ENCODE measurements at places on chromosomes 5 and 9.

DNA sequence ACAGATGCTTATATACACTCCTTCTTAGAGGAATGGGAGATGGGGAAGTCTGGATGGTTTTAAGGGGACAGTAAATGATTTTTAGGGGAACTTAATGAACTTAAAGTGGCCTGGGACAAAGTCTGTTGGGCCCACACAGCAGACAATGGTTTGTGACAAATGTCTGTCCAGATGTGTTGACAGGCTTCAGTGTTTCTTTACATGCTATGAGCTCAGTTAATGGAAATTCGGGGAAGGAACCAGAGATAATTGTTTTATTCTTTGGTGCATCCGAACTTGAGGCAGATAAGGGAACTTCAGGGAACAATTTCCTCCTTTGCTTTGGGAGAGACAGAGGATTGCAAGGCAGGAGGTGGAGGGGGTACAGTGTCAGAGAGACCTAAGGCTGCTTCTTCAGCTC, 52.3 kb downstream of the NFIB start:
- DNase-seq: no peak

DNA sequence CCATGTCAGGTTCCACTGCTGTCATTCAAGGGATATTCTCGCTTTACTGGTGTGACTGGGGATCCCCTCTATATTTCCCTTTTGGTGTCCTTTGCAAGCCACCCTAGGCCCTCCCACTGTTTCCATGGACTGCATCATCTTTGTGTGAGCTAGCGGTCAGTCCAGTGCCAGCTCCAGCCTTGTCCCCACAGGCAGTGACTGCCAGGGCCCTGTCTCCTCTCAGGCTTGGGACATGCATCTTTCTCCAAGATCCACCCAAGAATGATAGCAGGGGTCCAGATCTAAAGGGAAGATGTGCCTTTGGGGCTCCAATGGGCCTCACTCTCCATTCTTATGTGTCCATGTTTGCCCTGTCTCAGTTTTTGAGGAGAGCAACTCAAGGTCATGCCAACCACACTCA, 37.8 kb upstream of the NXNL2 start:
- DNase-seq: no peak

DNA sequence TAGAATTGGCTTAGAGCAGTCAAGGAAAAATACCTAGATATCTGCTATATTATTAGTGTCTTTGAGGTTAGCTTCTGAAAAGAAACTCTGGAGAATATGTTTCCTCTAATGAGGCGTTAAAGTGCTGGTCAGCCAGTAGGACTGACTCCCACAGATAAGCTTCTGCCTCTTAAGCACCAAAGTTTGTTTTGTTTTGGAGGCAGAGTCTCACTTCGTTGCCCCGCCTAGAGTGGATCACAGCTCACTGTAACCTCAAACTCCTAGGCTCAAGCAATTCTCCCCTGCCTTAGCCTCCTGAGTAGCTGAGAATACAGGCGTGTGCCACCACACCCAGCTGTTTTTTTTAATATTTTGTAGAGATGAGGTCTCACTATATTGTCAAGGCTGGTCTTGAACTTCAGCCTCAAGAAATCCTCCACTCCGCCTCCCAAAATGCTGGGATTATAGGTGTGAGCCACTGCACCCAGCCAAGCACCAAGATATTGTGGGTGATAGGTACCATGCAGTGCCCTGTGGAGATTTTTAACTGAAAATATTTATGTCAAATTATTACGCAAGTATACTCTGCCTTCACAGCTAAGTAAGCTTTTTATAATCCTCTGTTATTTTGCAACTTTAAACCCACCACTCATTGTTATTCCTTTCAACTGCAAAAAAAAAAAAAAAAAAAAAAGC, 24.7 kb upstream of the TMEM171 start:
- DNase-seq: no peak

GRCh38 chr9:6068983-6069382, 53.6 kb upstream of the RANBP6 start:
- peak; percentile 23 for DNase-seq

DNA sequence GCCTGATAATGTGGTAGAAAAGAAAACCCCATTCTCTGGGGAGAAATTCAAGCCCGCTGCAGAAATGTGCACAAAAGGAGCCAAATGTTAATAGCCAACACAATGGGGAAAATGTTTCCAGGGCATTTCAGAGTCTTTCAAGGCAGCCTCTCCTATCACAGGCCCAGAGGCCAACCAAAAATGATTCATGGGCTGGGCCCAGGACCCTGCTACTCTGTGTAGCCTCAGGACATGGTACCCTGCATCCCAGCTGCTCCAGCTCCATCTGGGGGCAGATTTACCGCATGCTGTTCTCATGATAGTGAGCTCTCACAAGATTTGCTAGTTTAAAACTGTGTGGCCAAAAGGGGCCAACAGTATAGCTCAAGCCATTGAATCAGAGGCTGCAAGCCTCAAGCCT, 41.1 kb downstream of the RAPGEF6 start:
- no peak for DNase-seq

GRCh38 chr9:83538172-83538889, at the start of gene FRMD3:
FRMD3 (minus strand) TSS chr9:83538401; CDS start chr9:83538231, 170 bp downstream.
- DNase-seq: peak; percentile 43

- no peak for DNase-seq
Measured at GRCh38 chr5:162786234-162786633, 651.2 kb upstream of the CCNG1 start.

DNA sequence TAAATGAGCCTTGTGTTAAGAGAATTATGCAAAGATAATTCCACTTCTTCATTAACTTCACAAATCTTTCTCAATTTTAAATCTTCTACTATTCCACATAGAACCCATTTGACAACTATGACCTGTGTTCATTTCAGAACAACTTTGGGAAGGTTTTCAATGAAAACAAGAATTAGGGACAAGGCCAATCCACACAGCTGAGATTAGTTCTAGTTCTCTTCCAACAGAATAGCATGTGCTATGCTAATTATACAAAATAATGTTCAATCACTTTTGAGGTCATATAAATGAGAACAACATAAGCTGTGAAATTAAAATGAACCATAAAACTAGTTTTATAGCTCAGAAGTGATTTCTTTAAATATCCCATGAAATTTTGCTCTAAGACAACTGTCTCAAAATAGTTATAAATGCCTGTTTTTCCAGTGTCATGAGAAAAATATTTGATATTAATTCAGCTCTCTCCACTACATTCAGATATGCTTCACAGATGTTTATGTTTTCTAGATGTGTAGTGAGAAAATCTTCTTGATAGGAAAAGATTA, 7.2 kb upstream of the LHFPL2 start:
- no peak for DNase-seq

- no peak for DNase-seq
Measured at GRCh38 chr5:53900677-53901076, 340.2 kb downstream of the NDUFS4 start.

DNA sequence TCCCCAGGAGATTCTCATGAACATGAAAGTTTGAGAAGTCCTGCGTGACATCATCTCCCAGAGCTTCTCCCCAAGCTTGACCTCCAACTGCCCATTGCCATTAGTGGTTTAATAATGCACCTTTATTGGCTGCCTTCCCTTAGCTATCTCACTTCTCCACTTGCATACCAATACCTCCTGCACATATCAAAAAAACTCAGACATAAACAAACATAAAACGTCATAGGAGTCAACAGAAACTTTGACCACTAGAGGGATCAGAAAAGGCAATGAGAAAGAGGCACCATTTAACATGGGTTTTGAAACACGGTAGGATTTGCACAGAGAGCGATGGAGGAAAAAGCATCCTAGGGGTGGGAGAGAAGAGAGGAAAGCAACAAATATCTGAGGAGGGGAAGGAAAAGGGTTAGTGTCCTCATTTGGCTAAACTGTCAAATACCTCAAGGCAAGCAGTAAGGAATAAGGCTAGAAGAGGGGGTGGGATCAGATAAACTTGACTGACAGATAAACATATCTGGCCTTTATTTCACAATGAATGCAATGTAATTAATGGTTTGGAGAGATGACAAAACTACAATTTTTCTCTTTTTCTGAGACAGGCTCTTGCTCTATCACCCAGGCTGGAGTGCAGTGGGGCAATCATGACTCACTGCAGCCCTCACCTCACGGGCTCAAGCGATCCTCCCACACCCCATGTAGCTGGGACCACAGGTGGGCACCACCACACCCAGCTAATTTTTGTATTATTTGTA, 27.0 kb downstream of the GNAQ start:
- no peak for DNase-seq

DNA sequence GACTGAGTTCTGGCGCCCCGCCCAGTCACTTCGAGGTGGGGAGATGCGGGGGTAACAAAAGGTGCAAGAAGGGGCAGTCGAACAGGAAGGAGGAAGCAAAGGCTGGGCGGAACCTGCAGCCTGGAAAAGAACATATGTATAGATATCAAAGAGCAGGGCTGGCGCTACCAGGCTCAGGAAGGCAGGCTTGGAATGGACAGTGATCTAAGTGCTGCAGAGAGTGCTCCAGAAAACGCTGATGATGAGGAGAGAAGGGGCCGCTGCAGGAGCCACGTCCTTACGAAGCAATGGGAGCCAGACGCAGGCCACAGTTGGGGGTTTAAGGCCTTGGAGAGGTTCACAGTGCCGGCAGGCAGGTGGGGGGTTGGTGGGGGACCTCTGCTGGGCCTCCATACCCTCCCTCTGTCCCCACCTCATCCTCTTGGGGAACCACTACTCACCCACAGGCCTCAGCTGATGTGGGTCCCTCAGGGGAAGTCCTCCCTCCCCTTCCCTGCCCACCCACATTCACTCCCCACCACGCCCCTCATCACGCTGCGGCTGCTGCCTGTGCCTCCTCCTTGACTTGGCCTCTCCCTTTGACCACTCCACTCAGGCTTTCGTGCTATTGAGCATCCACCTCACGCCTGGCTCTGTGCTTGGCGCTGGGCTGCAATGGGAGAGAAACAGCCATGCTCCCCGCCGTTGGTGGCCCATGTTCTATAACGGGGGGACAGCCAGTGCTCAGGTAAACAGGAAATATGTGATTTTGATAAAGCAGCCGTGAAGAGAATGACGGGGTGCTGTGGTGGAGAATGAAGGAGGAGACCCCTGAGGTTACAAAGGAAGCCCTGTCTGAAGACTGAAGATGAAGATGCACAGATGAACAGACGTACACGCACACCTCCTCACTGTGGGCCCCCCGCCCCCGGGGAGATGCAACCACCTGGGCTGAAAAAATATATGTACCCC, 40.5 kb upstream of the RPL26L1 start:
- DNase-seq: no peak

- DNase-seq: no peak
Measured at GRCh38 chr5:153613144-153613543, 122.7 kb downstream of the GRIA1 start.

- no peak for DNase-seq
Measured at GRCh38 chr5:42858687-42859086, 47.0 kb upstream of the SELENOP start.

- DNase-seq: no peak
Measured at GRCh38 chr5:27316271-27316650, 277.9 kb upstream of the CDH9 start.

DNA sequence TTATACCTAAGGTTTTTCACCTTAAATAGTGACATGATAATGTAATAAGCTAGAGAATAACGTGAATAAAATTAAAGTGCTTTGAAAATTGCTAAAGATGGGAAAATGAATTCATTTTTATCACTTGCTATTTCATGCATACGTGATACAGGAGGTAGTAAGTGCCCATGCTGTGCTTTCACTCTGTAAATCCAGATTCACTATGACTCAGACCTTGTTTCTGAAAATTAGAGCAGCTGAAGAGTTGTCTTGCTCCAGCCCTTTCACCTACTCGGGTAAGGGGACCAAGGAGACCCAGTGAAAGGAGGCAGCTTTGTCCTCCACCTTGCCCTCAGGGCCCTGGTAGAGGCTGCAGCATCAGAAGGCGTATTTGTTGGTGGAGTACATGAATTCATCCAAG, 87.9 kb downstream of the ANKH start:
- DNase-seq: no peak

DNA sequence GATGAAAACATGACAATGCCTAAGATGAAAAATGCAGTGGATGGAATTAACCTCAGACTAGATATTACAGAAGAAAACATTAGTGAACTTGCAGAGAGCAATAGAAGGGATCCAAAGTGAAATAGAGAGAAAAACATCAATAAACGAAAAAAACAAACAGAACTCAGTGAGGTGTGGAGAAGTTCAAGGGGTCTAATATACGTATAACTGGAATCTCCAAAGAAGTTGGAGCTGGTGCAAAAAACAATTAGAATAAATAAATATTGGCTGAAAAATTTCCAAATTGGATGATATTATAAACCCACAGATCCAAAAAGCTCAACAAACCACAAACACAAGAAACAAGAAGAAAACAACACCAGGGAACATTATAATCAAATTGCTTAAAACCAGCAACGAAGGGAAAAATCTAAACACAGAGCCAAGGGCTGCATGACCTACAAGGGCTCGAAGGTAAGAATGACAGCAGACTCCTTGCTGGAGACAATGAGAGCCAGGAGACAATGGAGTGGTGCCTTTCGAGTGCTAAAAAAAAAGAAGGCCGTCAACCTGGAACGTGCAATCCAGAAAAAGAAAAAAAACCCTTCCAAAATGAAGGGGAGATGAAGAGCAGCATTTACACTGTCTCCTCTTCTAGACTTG, 11.8 kb downstream of the FAM163B start:
- no peak for DNase-seq

DNA sequence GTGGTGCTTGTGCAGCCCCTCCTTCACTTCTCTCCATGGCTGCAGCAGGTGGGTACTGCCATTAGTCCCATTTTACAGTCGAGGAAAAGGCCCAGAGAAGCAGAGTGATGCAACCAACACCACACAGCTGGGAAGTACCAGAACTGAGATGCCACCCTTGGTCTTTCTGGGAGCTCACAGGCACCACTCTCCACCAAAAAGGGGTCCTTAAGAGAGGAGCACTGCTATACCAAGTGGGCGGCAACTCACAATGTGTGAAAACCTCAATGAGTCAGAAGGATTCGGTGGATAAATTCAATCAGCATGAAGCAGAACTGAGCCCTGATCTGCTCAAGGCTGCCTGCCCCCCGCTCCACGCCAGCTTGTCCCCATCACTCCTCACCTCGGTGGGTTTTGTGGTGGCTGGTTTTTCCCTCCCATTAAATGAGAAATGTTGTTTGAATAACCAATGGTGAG, 213.7 kb downstream of the FSTL4 start:
- no peak for DNase-seq

DNA sequence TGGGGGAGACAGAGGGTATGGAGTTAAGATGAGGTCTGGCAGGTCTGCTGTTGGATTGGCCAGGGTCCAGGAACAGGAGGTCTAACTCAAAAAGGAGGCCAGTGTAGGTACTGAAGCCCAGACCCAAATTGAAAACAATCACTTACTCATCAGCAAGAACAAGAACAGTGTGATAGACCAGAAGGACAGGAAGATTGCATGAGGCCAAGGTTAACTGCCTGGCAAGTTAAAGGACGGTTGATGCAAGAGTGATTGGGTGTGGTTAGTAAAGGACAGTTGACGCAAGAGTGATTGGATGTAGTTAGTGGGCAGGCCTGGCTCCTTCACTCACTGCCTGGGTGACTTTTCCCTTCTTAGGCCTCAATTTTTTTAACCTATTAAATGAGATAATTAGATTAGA, 132.6 kb downstream of the PDZD2 start:
- no peak for DNase-seq

- no peak for DNase-seq
Measured at GRCh38 chr5:134439210-134439654, 27.6 kb upstream of the CDKN2AIPNL start.

Measured in KG1 (cell line).